ENCODE measurements at places on chromosomes 5 and 9. TPM values are rescaled to one million over a fixed set of nuclear protein-coding genes. Genes with fewer than 3 reads are reported as not detected.

The SPINK13 gene
- polyA plus RNA-seq: 0.81 TPM

GRCh38 chr9:128906741-128907140 lies 14.0 kb upstream of the PHYHD1 start:
- no peak for DNase-seq

The PSD2 gene
- polyA plus RNA-seq: 3.0 TPM

- no peak for DNase-seq
These were observed 39.1 kb downstream of the POC5 start for GRCh38 chr5:75678155-75678554.

The MAT2B gene
- 114 TPM for polyA plus RNA-seq

The IL3 gene
- polyA plus RNA-seq: not detected

Data from renal pelvis (tissue), 12 donors.